ENCODE measurements at places on chromosomes 5 and 9. TPM values are rescaled to one million over a fixed set of nuclear protein-coding genes. Genes with fewer than 3 reads are reported as not detected.

Gene HTR4
- not detected for total RNA-seq

GRCh38 chr9:37417857-37418618 is 4.5 kb upstream of the GRHPR start:
- DNase-seq: no peak
- H3K27ac ChIP-seq: no peak overlapping the region
- peaks cover 8% of the 10 kb centered on the region for H3K27me3 ChIP-seq
- peaks cover 3% of the 10 kb centered on the region for H3K36me3 ChIP-seq
- peaks cover 16% of the 10 kb centered on the region for H3K4me1 ChIP-seq
- H3K4me3 ChIP-seq: no peak overlapping the region

GRCh38 chr9:107739601-107740082 is 250.1 kb upstream of the KLF4 start:
- H3K4me1 ChIP-seq: peaks cover 3% of the 10 kb centered on the region
- H3K36me3 ChIP-seq: no peaks in the 10 kb centered on the region
- no peak overlapping the region for H3K4me3 ChIP-seq
- no peak overlapping the region for H3K27ac ChIP-seq

DNA sequence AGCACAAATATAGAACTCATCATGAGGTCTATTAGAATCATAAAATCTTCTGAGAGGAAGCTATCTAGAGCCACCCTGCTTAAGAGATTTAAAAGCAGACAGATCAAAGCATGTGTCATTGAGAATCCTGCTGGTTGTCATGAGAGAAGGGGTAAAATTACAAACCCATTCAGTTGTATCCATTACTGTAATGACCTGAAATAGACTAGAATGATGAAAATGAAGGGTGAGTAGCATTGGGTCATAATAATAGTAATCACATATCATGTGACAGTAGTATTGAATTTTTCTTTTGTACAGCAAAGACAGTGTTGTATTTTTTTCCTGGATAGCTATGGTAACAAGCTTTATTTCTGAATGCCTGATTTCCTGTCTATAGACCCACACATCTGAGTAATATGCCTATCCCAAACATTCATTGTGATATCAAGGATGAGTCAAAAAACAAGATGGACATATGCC is 149.0 kb downstream of the PDE4D start:
- no peaks in the 10 kb centered on the region for H3K4me1 ChIP-seq
- no peak overlapping the region for H3K4me3 ChIP-seq
- DNase-seq: no peak
- H3K27ac ChIP-seq: no peak overlapping the region
- no peaks in the 10 kb centered on the region for H3K36me3 ChIP-seq

Gene DNAJC21
- 54.0 TPM for total RNA-seq

DNA sequence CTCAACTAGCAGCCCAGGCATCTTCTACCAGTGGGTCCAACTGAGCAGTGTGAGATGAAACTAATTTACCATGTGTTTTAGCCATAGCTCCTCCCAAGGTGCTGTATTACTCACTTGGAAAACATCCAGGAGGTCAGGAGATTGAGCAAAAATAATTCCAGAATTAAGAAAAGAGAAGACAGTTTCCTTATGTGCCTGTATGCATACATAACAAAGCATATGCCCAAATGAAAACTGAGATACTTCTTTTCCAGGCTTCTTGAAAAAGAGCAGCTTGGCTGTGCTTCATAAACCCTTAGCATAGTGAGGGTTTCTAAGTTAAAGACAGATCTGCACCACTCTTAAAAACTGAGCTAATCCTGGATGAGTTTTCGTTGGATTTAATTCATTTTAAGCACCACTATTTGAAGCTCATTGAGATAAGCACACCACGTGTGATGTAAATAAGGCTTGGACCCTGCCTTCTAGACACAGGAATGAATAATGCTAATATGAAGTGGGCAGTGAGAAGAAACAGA is 119.4 kb downstream of the ADAMTS12 start:
- H3K27me3 ChIP-seq: peaks cover 20% of the 10 kb centered on the region
- no peak overlapping the region for H3K27ac ChIP-seq
- no peaks in the 10 kb centered on the region for H3K36me3 ChIP-seq
- H3K4me3 ChIP-seq: no peak overlapping the region
- H3K4me1 ChIP-seq: no peaks in the 10 kb centered on the region

GRCh38 chr9:73423891-73424290 is 272.2 kb downstream of the ANXA1 start:
- H3K4me3 ChIP-seq: no peak overlapping the region
- no peaks in the 10 kb centered on the region for H3K4me1 ChIP-seq
- no peaks in the 10 kb centered on the region for H3K36me3 ChIP-seq
- H3K27ac ChIP-seq: no peak overlapping the region
- DNase-seq: no peak
- H3K27me3 ChIP-seq: no peaks in the 10 kb centered on the region

Gene GGTA1
- 0.50 TPM for total RNA-seq

GRCh38 chr5:57653636-57654290 is 171.2 kb upstream of the ACTBL2 start:
- H3K36me3 ChIP-seq: no peaks in the 10 kb centered on the region
- DNase-seq: no peak
- H3K27ac ChIP-seq: no peak overlapping the region

DNA sequence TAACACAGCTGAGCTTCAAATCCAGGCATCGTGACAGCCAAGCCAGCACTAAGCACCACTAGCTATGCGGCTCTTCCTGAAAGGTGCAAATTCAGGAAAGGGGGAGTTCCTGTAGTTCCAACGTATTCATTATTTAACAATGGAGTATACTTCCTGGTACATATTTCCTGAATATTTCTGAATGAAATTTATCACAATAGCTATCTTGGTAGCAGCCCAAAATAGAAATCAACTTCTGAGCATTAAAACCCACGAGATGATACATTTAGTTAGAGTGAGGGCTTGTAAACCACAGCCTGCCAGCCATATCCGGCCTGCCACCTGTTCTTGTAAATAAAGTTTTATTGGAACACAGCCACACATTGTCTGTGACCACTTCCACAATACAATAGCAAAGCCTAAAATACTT is 109.7 kb upstream of the RETREG1 start:
- no peak overlapping the region for H3K27ac ChIP-seq
- H3K27me3 ChIP-seq: peaks cover 32% of the 10 kb centered on the region
- DNase-seq: no peak

GRCh38 chr5:481347-481746 is 38.4 kb downstream of the EXOC3 start:
- H3K4me1 ChIP-seq: no peaks in the 10 kb centered on the region
- peaks cover 24% of the 10 kb centered on the region for H3K27me3 ChIP-seq
- H3K36me3 ChIP-seq: no peaks in the 10 kb centered on the region
- H3K27ac ChIP-seq: no peak overlapping the region

Gene C1QTNF3
- total RNA-seq: 4.3 TPM

DNA sequence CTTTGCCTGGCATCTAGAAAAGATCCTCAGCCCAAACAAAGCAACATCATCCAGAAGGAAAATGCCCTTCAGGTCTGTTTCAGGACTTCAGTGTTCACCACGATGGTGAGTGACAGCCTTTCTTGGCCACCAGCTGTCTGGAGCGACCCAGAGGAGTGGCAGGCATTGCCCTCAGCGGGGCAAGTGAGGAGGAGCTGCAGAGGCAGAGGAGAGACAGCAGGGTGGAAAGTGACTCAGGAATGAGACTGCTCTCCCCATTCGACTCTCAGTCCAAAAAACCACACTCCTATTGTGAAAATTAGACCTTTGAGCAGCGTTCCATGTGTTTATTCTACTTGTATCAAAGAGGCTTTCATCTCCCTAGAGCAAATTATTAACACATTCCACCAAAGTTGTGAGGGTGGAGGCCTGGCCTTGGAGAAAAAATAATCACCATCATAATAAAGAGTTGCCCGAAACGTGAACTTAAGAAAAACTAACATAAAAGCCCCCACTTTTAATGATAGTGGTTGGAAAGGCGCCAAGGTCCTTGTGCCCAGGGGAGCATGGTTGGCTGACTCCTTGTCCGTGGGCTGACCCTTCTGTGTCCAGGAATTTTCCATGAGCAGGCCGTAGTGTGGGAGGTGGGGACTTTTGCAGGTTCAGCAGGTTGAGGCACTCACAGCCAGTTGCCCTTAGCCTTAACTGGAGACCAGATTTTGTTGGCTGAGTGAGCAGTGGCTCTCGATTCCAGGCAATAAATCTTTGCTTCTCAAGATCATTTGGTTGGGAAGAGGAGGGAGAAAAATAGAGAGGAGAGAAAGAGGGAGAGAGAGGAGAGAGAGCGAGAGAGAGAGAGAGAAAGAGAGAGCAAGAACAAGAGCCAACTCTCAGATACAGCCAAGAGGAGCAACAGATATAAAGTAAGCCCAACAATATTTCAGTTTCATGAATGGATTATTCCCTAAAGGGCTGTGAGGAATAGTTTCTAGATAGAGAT is 125.9 kb upstream of the ANKRD55 start:
- H3K4me1 ChIP-seq: peaks cover 7% of the 10 kb centered on the region
- no peak for DNase-seq
- no peak overlapping the region for H3K27ac ChIP-seq
- H3K4me3 ChIP-seq: no peak overlapping the region

- no peak overlapping the region for H3K4me3 ChIP-seq
- no peak overlapping the region for H3K27ac ChIP-seq
- no peak for DNase-seq
- no peaks in the 10 kb centered on the region for H3K27me3 ChIP-seq
These were observed 15.1 kb upstream of the ACSL6 start for GRCh38 chr5:132026516-132027008.

- H3K36me3 ChIP-seq: no peaks in the 10 kb centered on the region
- H3K4me3 ChIP-seq: no peak overlapping the region
- DNase-seq: no peak
- no peaks in the 10 kb centered on the region for H3K4me1 ChIP-seq
These were observed 40.2 kb downstream of the TRIO start for GRCh38 chr5:14183187-14183939.

DNA sequence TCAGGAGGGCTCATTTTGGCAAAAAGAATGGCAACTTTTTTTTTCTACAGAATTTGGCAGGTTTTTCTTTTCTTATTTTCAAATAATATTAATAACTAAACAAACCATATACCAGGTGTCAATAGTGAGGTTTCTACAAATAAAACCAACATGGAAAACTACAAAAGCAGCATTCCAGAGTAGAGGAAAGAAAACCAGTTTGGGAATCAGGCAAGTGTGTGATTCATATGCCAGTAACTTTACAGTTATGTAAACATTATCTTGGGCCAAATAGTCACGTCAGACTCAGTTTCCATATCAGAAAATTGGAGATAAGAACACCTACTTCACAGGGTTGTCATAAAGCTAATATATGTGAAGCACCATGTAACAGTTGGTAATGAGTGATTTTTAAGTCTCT is 51.7 kb downstream of the FBXW11 start:
- no peak overlapping the region for H3K4me3 ChIP-seq
- H3K4me1 ChIP-seq: peaks cover 20% of the 10 kb centered on the region
- H3K36me3 ChIP-seq: no peaks in the 10 kb centered on the region
- H3K27me3 ChIP-seq: no peaks in the 10 kb centered on the region

GRCh38 chr5:61704289-61704688 is 372.2 kb downstream of the ZSWIM6 start:
- no peak for DNase-seq
- H3K36me3 ChIP-seq: no peaks in the 10 kb centered on the region
- H3K4me1 ChIP-seq: no peaks in the 10 kb centered on the region
- peaks cover 10% of the 10 kb centered on the region for H3K27me3 ChIP-seq

- peaks cover 16% of the 10 kb centered on the region for H3K27me3 ChIP-seq
- DNase-seq: no peak
- H3K4me1 ChIP-seq: no peaks in the 10 kb centered on the region
- H3K4me3 ChIP-seq: no peak overlapping the region
These were observed 254.5 kb downstream of the PBX3 start for GRCh38 chr9:126001581-126002225.

DNA sequence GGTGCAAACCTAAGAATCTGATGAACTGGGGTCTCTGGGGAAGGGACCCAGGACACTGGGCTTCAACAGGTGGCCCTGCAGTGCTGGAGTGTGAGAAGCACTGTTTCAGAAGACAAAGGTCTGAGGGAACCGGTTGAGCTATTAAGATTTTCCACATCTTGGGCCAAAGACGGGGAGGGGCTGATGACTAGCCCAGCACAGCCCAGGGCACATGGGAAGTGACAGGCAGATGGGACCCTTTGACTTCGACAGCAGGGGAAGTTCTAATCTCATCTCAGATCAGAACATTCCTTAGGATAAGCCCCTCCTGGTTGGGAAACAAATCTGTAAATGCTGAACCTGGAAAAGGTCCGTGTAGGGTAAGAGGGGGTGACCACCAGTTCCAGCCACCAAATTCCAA is 67.4 kb downstream of the RAPGEF1 start:
- no peaks in the 10 kb centered on the region for H3K36me3 ChIP-seq
- DNase-seq: no peak
- no peaks in the 10 kb centered on the region for H3K27me3 ChIP-seq
- peak overlapping the region; percentile 73 for H3K4me3 ChIP-seq
- peak overlapping the region; percentile 100 for H3K27ac ChIP-seq
- peaks cover 80% of the 10 kb centered on the region for H3K4me1 ChIP-seq

Gene PCDHA9
- not detected for total RNA-seq

- no peaks in the 10 kb centered on the region for H3K36me3 ChIP-seq
- DNase-seq: no peak
- no peak overlapping the region for H3K27ac ChIP-seq
- no peaks in the 10 kb centered on the region for H3K27me3 ChIP-seq
- H3K4me1 ChIP-seq: no peaks in the 10 kb centered on the region
- H3K4me3 ChIP-seq: no peak overlapping the region
These were observed 371.5 kb upstream of the KLF4 start for GRCh38 chr9:107861075-107861474.

Gene ZFAND5
- 341 TPM for total RNA-seq

DNA sequence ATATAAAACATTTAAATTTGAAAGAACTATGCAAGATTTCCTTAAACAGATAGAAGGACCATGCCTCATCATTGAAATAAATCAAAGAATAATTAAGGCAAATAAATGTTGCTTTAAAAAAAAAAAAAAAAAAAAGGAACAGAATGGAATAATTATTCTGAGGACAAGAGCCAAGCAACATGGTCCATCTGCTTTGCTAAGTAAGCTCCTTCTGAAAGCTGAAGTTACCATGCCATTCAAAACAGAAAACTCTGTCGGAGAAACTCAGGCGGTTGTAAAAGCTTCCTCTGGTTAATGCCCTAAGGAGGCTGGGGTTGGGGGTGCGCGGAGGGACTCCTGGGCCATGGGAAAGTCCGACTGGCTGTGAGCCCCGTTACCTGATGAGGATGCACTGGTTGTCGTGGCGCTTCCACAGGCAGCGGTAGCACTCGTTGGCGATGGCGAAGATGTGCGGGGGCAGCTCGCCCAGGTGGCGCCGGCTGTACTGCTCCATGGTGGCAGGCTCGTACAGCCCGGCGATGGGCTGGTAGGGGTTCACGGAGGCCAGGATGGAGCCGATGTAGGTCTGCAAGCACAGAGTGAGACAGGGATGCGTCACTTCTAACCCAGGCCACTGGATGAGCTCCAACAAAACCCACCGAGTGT is 141.7 kb downstream of the MYO10 start:
- H3K27me3 ChIP-seq: peaks cover 15% of the 10 kb centered on the region
- no peak overlapping the region for H3K4me3 ChIP-seq
- H3K27ac ChIP-seq: no peak overlapping the region

All from T-helper 17 cell (primary cell).